ENCODE measurements at places on chromosomes 7 and 10.

DNA sequence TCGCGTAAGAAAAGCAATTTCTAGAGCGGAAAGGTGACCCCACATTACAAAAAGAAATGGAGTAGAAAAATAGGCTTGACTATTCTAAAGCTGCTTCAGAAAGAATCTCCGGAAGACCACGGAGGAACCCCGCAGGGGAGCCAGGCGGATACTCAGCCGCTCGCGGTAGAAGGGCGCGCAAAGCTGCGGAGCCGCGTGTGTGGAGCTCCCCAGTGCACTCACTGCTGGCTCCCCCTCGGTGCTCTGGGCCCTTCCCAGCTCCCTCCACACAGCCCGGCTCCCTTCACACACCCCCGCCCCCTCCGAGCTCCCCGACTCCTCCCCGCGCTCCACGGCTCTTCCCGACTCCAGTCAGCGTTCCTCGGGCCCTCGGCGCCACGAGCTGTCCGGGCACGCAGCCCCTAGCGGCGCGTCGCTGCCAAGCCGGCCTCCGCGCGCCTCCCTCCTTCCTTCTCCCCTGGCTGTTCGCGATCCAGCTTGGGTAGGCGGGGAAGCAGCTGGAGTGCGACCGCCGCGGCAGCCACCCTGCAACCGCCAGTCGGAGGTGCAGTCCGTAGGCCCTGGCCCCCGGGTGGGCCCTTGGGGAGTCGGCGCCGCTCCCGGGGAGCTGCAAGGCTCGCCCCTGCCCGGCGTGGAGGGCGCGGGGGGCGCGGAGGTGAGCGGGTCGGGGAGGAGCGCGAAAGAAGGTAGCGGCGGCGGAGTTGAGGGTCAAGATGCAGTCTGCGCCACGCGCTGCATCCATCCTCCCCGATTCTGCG is at the start of gene STEAP2:
Gene STEAP2, plus strand, starts transcription at position 350 of the 758 bp plus-strand sequence. CDS start 13,343 bp downstream, outside the sequence.
- peak; percentile 51 for DNase-seq

GRCh38 chr10:118908557-118909256 is 120.8 kb upstream of the NANOS1 start:
- no peak for DNase-seq

DNA sequence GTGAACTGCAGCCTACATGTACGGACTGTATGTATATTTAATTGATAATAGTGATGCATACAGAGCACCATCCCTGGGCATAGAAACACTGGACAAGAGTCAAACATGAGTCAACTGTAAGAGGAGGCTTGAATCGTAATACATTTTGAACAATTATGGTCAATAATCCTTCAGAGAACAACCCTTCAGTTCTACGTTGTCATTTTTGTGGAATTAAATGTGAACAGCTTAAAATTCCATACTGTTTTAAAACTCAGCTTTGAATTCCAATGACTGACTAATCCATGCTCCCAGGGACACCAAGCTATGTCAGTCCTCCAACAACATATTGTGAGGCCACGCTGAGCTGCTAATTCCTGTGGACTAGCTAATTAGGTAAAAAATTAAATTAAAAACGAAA is 41.5 kb upstream of the KMT2E start:
- no peak for DNase-seq

DNA sequence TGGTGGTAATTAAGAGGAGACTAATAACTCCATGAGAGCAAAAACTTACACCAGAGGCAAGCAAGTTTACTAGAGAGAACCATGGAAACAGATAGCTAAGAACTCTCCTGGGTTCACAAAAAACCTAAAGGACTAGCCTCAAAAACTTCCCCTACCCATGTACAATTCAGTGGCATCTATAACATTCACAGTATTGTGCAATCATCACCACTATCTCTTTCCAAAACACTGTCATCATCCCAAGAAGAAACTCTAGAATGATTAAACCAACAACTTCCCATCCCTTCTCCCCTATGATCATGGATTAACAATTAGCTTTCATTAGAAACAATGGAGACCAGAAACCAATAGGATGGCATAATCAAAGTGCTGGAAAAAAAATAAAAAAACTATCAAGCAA is 1038.3 kb downstream of the LRMDA start:
- no peak for DNase-seq

- DNase-seq: no peak
Measured at GRCh38 chr7:122626785-122627184, 72.1 kb downstream of the RNF133 start.

- DNase-seq: no peak
Measured at GRCh38 chr7:135164357-135165061, 6.0 kb downstream of the CYREN start.

DNA sequence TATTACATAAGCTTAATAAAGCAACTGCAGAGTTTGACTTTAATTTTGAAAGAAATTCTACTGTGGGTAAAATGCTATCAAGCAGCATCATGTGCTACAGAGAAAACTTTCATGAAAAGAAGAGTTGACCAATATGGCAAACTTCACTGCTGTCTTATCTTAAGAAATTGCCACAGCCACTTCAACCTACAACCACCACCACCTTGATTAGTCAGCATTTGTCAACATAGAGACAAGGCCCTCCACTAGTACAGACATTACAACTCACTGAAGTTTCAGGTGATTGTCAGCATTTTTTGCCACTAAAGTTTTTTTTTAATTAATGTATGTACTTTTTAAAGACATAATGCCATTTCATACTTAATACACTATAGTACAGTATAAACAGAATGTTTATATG is 350.3 kb downstream of the HPSE2 start:
- DNase-seq: no peak

DNA sequence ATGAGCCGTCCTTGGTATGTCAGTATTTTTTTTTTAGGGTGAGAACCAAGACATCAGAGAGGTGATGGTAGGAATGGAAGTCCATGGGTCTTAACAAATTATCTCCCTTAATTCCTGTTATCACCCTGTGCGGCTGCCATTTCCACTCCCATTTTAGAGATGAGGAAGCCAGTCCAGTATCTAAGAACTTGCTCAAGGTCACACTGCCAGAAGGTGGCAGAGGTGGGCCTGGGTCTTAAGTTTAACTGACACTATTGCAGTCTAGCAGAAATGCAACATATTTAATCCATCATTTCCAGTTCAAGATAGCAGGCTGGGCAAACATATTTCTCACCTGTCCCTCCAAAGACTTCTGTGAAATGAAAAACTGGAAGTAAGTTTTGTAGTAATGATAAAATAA is 108.3 kb downstream of the GLI3 start:
- peak; percentile 33 for DNase-seq

DNA sequence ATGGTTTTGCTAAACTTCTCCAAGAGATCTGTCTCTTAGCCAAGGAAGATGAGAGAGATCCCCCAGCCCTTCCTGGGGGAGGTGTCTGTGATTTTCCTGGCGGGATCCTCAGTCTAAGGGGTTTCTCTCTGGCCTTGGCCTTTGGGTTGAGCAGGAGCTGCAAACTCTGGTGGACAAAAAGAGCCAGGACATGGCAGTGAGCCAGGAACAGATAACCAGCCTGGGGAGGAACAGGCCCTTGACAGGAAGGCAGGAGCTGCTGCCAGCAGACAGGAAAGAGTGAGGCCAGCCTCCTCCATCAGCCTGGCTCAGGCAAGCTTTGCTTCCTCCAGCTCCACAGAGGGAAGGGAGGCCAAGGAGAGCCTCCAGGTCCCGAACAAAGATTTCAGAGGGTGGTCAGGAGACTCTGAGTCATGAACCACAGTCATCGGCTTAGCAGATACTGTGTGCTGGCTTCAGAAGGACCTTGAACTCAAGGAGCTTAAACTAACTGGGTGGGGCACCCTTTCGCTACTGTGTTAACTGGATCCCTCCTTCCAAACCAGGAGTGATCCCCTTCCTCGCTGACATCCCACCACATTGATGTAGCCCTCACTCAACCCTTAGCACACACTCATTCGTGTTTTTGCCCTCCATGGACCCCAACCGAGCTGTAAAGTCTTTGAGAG is 34.7 kb downstream of the DDIT4 start:
- DNase-seq: peak; percentile 73

DNA sequence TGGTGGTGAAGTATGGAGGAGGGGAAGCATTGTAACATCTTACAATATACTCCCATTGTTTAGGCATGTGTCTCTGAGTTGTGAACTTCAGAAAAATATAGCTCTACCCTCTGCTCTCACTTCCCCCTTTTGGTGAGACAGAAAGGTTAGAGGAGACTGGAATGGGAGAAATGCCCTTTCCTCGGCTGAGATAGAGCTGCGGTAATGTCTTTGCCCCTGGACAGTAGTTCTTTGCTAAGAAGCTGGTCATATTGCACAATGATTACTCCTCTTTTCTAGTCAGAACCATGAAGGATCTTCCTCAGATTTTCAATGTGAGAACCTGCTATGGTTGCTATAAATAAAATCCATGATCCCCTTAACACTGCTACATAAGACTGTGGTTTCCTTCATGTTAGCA is 171.0 kb downstream of the SEM1 start:
- no peak for DNase-seq

- DNase-seq: no peak
Measured at GRCh38 chr7:158494643-158495042, 93.0 kb downstream of the PTPRN2 start.

Measured in activated naive CD4-positive, alpha-beta T cell treated with anti-CD3 and anti-CD28 coated beads for 36 hours (primary cell).